ENCODE measurements at places on chromosomes 2 and 18.

DNA sequence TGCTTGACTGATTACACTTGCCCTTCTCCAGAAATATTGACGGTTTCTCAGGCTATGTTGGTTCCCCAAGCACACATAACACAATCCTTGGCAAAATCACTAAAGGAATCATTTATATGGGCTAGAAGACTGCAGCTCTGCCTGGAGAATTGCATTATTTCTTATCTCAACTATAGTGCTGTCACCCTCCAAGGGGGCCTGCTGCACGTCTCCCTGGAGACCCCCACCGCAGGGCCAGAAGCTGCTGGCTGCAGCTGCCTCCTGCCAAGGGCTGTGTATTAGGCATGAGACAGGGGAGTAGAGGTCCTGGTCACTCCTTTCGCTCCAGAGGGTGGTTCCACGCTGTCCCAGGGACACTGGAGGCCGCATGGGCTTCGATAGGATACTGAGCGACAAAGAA, 76.6 kb downstream of the LRRC30 start:
- DNase-seq = no peak

- DNase-seq = no peak
Measured at GRCh38 chr2:133232556-133232955, 335.7 kb downstream of the NCKAP5 start.

DNA sequence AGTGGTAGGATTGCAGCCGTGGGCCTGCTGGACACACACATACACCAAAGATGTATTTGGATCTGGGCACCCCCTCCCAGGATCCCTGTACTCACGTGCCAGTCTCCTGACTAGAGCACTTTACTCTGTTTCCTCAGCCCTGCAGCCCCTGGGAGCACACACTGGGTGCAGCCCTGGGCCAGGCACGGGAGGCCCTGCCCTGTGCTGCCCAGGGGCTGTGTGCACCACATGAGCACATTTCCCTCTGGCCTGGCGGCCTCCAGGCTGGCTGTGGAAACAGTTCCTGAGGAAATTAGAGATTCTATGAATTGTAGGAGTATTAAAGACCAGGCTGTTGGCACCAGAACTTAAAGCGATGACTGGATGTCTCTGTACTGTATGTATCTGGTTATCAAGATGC, 45.4 kb downstream of the BCL2L11 start:
- no peak for DNase-seq

- no peak for DNase-seq
Measured at GRCh38 chr2:232901736-232902578, 31.9 kb downstream of the SNORC start.

DNA sequence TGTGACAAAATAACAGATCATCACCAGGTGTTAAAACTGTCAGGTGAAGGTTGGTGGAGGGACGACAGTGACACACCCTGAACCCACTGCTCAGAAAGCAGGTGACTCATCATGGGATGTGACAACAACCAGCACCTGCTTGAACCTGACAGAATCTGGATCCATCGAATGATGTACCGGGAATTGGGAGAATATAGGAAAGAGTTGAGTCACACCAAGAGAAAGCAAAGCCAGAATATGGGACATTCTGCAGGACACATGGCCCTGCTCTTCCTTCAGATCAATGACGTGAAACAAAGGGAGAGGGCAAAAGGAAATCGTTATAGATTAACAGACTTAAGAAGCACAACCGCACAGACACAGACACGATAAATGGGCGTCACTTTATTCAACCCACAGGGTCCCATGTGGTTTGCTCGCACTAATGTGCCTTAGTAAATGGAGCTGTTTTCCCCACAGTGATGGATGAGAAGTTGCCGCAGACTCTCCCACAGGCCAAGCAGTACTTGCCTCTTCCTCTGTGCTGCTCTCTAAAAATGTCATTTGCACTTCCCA, 100.1 kb downstream of the CRACDL start:
- DNase-seq = no peak

DNA sequence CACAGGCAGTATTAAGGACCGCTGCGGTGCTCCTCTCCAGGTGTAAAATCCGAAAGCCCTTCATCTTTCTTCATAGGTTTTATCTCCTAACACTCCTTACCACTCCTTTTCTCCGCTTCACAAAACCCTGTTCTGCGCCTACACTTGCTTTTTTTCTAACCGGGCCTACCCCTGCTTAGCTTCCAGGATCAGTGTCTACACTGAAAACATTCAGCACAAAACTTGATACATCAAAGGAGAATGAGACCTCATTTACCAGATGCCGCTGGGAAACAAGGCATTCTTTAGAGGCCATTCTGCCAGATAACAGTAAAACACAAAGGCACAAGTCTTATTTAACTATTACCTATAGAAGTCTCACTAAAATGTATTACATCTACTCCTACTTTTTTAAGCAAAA, 13.1 kb downstream of the CHST10 start:
- no peak for DNase-seq

DNA sequence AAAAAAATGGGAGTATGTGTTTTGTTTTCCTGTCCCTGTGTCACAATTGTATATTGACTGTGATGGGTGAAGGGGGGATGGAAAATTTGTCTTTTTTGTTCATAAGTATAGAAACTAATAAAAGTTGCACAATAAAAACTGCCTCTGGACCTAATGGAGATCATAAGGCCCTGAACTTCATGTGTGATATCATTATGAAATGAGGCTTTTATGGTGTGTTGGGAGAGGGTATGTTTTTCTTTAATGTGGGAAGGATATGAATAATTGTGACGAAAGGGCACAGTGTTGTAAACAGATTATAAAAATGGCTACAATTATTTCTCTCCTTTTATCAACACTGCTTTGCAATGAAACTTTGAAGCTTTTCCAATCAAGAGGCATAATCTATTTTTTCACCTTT, 1889.3 kb upstream of the CELF4 start:
- no peak for DNase-seq

- DNase-seq = peak; percentile 86
Measured at GRCh38 chr2:15748736-15749323, 157.2 kb downstream of the DDX1 start.

- no peak for DNase-seq
Measured at GRCh38 chr2:138486363-138487198, 15.0 kb upstream of the SPOPL start.

- no peak for DNase-seq
Measured at GRCh38 chr18:48132797-48133655, 202.6 kb upstream of the SMAD2 start.

GRCh38 chr2:200966770-200967169, 3.3 kb upstream of the ORC2 start:
- no peak for DNase-seq

DNA sequence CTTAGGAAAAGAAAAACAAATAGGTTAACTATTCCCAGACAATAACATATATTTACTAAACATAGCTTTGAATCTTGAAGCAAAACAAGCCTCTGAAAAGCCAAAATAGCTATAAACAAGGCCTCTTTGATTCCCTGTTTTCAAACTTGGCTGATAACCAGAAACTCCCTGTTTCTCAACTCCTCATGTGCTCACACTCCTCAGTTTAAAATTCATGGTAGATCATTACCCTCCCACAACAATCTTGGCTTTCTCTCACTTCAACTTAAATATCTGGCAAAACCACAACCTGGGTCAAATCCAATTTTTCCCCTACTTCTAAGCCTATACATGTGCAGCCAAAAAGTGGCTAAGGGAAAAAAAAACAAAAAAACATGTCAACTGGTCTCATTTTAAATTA, 15.6 kb downstream of the SUCLG1 start:
- no peak for DNase-seq

DNA sequence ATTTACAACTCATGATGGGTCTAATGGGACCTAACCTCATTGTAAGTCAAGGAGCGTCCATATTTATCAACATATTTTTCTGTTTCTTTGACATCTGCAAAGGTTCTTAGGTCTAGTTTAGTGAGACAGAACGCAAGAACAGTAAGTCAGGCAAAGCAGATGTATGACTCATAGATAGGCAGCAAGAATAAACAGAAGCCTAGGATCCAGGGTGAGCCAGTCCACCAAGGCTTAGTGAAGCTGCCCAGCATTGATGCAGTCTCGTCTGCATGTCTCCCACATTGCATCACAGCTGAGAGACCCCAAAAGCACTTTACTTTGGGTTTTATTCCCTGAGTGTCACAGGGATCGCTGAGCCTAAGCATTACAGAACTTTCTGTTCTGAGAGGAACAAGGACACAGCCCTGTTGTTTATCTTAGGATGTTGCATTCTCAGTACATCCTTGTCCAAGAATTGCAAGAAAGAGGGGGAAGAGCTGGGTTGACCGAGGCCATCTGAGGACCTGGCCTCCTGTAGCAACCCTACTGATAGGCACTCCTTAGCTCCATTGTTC, 29.6 kb upstream of the TMEM177 start:
- DNase-seq = no peak

DNA sequence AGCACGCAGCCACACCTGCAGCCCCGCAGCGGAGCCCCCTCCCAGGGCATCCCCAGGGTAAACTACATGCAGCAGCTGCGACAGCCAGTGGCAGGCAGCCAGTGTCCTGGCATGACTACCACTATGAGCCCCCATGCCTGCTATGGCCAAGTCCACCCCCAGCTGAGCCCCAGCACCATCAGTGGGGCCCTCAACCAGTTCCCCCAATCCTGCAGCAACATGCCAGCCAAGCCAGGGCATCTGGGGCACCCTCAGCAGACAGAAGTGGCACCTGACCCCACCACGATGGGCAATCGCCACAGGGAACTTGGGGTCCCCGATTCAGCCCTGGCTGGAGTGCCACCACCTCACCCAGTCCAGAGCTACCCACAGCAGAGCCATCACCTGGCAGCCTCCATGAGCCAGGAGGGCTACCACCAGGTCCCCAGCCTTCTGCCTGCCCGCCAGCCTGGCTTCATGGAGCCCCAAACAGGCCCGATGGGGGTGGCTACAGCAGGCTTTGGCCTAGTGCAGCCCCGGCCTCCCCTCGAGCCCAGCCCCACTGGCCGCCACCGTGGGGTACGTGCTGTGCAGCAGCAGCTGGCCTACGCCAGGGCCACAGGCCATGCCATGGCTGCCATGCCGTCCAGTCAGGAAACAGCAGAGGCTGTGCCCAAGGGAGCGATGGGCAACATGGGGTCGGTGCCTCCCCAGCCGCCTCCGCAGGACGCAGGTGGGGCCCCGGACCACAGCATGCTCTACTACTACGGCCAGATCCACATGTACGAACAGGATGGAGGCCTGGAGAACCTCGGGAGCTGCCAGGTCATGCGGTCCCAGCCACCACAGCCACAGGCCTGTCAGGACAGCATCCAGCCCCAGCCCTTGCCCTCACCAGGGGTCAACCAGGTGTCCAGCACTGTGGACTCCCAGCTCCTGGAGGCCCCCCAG, 254.1 kb downstream of the GLI2 start:
- DNase-seq = no peak

DNA sequence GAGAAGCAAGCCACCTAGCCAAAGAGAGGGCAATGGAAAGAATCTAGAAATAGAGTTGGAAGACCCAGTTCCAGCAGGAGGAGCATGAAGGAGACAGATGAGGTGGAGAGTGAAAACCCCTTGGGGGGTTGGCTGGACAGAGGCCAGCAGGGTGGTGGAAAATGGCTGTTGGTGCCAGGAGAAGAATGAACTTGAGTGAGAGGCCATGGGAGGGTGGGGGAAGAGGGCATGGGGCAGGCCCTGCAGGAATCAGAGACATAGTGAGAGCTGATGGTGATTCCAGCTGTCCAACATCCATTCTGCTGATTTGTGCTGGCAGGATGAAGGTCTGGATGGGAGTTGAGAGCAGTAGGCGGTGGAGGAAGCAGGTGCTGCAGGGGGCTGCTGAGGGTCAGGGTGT, 108.0 kb upstream of the TNP1 start:
- no peak for DNase-seq

DNA sequence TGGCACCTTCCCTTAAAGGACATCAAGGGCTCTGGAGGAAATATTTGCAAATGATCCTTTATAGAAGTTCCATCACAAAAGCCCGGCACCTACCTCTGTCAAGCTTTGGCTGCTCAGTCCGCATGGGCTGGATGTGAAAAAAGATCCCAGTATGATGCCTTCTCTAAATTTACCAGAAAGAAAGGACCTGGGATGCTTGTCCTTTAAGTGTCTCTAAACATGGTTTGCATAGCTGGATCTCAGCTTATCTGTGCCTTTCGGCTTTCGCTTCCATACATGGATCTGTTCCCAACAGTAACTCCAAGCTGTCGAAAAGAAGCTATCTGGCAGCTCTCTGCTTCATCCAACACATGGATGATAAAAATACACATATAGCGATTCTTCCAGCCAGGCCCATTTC, 60.4 kb upstream of the SLC8A1 start:
- DNase-seq = no peak

- DNase-seq = no peak
Measured at GRCh38 chr2:3596901-3597417, 2.0 kb downstream of the COLEC11 start.

- no peak for DNase-seq
Measured at GRCh38 chr18:68555879-68556301, 159.0 kb downstream of the TMX3 start.

DNA sequence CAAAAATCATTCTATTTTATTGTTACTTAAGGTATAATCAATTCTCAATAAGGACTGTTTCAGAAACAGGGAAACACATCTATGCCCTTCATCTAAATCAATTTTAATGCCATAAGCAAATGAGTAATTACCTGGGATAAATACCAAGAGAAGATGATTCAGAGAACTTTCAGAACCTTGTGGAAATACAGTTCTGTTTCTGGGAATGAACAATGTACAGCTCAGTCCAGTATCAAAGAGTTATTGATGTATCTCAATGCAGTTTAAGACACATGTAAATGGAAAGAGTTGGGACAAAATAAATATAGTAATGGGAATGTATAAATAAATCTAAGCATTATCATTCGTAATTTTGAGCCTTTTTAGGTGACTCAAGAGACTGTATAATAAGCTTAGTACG, 60.1 kb downstream of the PTPN2 start:
- DNase-seq = no peak

DNA sequence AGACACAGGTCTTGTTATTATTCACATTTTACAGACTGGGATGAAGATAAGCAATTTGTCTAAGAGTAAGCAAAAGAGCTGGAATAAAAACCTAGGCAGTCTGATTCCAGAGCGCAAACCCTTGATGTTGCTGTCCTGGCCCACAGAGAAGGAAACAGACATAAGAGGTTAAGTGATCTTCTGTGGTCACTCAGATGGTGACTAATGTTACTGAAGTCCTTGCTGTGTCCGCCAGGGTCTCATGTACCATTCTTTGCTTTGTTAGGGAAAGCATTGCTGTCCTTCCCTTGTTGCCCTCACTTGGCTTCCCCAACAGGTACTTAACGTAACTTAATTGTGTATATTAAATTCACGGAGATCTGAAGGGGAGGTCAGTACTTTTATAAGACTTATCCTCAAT, 14.9 kb upstream of the FAP start:
- no peak for DNase-seq

GRCh38 chr2:82226441-82226840, 1921.9 kb upstream of the LRRTM1 start:
- no peak for DNase-seq

DNA sequence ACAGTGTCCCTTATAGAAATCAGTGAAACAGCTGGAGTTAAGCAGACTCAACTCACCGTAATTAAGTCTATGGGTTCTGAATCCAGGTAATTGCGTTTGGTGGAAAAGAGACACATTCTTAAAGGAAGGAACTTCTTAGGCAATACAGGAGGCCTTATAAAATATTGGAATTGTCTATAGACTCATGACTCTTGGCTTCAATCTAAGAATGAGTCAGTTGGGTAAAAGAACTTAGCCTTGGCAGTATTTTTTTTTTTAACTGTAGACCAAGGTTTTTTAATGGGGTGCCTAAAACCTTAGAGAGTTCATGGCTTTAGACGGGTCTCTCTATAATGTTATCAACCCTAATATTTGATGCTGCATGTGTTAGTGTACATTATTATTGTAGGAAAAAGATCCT, 47.6 kb downstream of the CCDC85A start:
- DNase-seq = no peak

Measured in WTC11 (cell line).